Memory B cell (primary cell): ENCODE measurements at places on chromosomes 6 and 20.

GRCh38 chr6:157462956-157463742 is 82.2 kb downstream of the ZDHHC14 start:
- DNase-seq: no peak

GRCh38 chr6:56902641-56903464 is 52.1 kb upstream of the BEND6 start:
- DNase-seq: no peak

DNA sequence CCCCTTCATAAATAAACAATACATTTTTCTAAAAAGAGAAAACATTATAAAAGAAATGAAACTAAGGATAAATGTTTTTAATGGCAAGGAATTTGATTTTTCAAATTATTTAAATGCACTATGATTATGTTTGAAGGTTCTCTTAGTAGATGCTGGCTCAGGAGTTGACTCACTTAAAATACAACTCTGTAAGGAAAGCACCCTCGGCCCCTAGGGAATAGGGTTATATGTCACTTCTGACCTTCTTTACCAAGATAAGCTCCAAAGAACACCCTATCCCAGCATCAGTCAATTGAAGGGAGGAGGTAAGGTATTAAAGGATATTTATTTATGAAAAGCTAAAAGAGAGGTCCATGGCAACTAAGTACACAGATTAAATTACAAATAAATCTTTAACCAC is 6.8 kb downstream of the SNAP91 start:
- no peak for DNase-seq

GRCh38 chr6:122154912-122155575 is 244.4 kb upstream of the HSF2 start:
- DNase-seq: no peak

- DNase-seq: no peak
Measured at GRCh38 chr6:82072121-82072521, 175.4 kb downstream of the IBTK start.

DNA sequence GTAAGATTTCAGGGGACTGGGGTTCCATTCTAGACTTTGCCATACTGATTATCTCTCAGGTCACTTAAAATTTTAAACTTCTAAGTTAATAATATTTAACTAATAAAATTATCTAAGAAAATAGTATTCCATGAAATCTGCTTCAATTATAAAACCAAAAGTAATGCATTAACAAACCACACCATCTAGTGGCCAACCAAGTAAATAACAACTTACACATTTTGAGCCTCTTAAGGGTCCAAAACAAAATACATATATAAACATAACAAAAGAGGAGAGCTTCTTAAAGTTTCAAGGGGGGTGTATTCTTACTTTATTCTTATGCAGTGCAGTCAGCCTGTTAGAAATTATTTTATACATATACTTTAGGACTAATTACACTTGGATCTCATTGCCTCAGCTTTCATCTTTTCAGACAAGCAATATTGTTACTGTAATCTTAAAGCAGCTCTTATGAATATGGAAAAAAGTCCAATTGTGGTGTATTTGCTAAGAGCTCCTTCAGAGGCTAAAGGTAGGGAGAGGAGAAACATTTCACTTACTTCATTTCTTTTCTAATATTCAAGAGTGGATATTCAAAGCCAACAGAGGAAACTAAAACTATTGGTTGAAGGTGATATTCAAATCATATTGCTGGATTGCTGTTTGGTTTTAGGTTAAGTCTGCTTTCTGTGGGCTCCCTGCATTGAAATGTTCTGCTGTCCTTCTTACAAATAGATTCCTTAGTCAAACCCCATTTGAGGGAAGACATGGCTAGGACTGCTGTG is 199.7 kb upstream of the SIM1 start:
- DNase-seq: no peak

DNA sequence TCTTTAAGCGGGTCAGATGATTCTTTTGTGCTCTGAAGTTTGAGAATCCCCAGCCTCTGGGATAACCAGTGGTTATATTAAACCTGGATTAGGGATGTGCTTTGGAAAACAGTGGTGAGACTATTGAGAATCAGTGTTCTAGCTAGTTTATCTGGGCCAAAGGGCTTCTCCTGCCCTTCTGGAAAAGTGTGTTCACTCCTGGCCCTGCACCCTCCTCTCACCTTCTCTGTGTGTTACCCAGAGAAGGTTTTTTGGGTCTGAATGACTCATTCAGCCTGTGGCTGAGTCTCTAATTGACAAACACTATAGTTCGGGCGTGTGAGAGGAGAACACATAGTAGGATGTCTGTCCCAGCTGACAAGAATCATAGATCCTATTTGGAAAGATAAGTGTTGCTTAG is 66.7 kb downstream of the LRRC1 start:
- no peak for DNase-seq

GRCh38 chr20:8127553-8128255 is 4.4 kb upstream of the PLCB1 start:
- no peak for DNase-seq

DNA sequence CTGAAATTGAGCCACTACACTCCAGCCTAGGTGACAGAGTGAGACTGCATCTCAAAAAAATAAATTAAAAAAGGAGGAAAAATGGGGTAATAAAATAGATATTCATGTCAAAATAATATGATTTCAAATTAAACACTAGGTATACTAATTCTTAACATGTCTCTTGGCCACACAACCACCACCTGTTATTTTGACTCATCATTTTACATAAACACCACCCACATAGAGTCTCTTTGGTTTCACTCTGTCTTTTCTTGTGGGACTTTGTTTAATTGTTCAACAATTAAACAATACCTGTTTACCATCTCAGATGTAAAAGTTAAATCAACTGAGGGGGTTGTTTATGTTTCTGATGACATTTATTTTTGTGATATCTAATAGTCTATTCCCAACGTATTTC is 476.8 kb upstream of the ADGRB3 start:
- DNase-seq: no peak
